Activated CD8-positive, alpha-beta T cell treated with anti-CD3 and anti-CD28 coated beads for 36 hours (primary cell): ENCODE measurements at places on chromosomes 11 and 22. TPM values are rescaled to one million over a fixed set of nuclear protein-coding genes. Genes with fewer than 3 reads are reported as not detected.

The MS4A12 gene
- not detected for total RNA-seq

GRCh38 chr11:73860202-73860601 lies 16.4 kb downstream of the COA4 start:
- H3K4me3 ChIP-seq = no peak overlapping the region
- DNase-seq = no peak
- H3K4me1 ChIP-seq = no peaks in the 10 kb centered on the region
- H3K36me3 ChIP-seq = peaks cover 15% of the 10 kb centered on the region
- H3K27me3 ChIP-seq = no peaks in the 10 kb centered on the region

DNA sequence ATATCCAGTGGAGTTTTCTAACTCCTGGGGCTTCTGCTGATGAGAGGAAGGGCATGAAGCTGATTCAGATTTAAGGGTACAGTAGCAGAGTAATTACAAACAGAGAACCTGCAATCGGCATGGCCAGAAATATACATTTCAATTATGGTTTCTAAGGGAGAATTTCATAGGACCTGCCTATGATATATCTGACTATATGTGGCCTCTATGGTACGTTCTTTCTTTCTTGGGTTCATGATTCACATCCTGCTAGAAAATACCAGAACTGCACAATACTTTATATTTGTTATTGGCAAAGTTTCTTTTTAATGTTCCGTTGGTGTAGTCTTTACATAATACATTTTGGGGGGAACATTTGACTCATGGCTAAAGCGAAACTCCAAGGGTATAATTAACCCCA lies 63.1 kb upstream of the TTC12 start:
- peaks cover 20% of the 10 kb centered on the region for H3K27me3 ChIP-seq
- H3K27ac ChIP-seq = no peak overlapping the region
- H3K4me3 ChIP-seq = no peak overlapping the region
- no peaks in the 10 kb centered on the region for H3K36me3 ChIP-seq
- no peak for DNase-seq

GRCh38 chr11:2818021-2818420 lies 67.6 kb downstream of the CDKN1C start:
- no peak overlapping the region for H3K4me3 ChIP-seq
- peaks cover 25% of the 10 kb centered on the region for H3K36me3 ChIP-seq
- H3K27me3 ChIP-seq = no peaks in the 10 kb centered on the region
- no peak overlapping the region for H3K27ac ChIP-seq

- no peak overlapping the region for H3K4me3 ChIP-seq
- no peaks in the 10 kb centered on the region for H3K27me3 ChIP-seq
- H3K4me1 ChIP-seq = no peaks in the 10 kb centered on the region
- no peak overlapping the region for H3K27ac ChIP-seq
These were observed 315.0 kb downstream of the JRKL start for GRCh38 chr11:96704847-96705246.

GRCh38 chr11:77400271-77400670 lies 73.6 kb downstream of the PAK1 start:
- H3K4me3 ChIP-seq = no peak overlapping the region
- H3K27ac ChIP-seq = no peak overlapping the region
- peaks cover 33% of the 10 kb centered on the region for H3K4me1 ChIP-seq
- no peak for DNase-seq
- H3K36me3 ChIP-seq = peaks cover 17% of the 10 kb centered on the region

- no peak overlapping the region for H3K4me3 ChIP-seq
- H3K36me3 ChIP-seq = no peaks in the 10 kb centered on the region
- peaks cover 6% of the 10 kb centered on the region for H3K27me3 ChIP-seq
- H3K4me1 ChIP-seq = peaks cover 5% of the 10 kb centered on the region
These were observed 7.0 kb downstream of the MYO7A start for GRCh38 chr11:77135069-77135468.

- DNase-seq = no peak
- H3K4me1 ChIP-seq = peaks cover 27% of the 10 kb centered on the region
- no peaks in the 10 kb centered on the region for H3K36me3 ChIP-seq
- H3K27me3 ChIP-seq = peaks cover 3% of the 10 kb centered on the region
These were observed 110.5 kb downstream of the NAT10 start for GRCh38 chr11:34215806-34216453.

- H3K4me1 ChIP-seq = peaks cover 23% of the 10 kb centered on the region
- H3K27ac ChIP-seq = peak overlapping the region; percentile 73
- no peaks in the 10 kb centered on the region for H3K36me3 ChIP-seq
- H3K27me3 ChIP-seq = peaks cover 9% of the 10 kb centered on the region
These were observed 1.1 kb downstream of the SYTL2 start for GRCh38 chr11:85809863-85810262.

- peaks cover 100% of the 10 kb centered on the region for H3K4me1 ChIP-seq
- H3K4me3 ChIP-seq = peak overlapping the region; percentile 4
- DNase-seq = no peak
- H3K27me3 ChIP-seq = no peaks in the 10 kb centered on the region
These were observed 19.9 kb downstream of the CD44 start for GRCh38 chr11:35158701-35159510.

GRCh38 chr11:123318623-123319022 lies 111.4 kb upstream of the GRAMD1B start:
- peaks cover 1% of the 10 kb centered on the region for H3K4me1 ChIP-seq
- DNase-seq = no peak
- no peak overlapping the region for H3K27ac ChIP-seq
- no peak overlapping the region for H3K4me3 ChIP-seq
- H3K36me3 ChIP-seq = no peaks in the 10 kb centered on the region
- H3K27me3 ChIP-seq = peaks cover 24% of the 10 kb centered on the region

DNA sequence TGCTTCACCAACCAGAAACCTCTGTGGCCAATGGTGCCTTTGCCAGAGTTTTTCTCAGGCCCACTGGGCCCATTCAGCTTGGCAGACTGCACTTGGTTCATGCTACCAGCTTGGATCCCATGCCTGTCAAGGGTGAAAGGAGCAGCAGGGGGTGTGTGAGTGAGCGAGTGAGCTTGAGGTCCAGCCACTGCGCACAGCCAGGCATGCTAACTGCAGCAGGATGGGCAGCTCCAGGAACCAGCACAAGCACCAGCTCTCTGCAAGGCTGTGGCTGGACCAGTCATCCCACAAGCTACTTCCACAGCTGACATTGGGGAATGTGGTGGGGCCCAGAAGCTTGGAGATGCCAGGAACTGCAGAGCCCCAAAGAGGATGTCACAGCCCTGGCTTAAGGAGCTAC lies 40.8 kb downstream of the DDIAS start:
- H3K27me3 ChIP-seq = no peaks in the 10 kb centered on the region
- H3K27ac ChIP-seq = no peak overlapping the region
- peaks cover 16% of the 10 kb centered on the region for H3K4me1 ChIP-seq

- no peaks in the 10 kb centered on the region for H3K36me3 ChIP-seq
- H3K27me3 ChIP-seq = no peaks in the 10 kb centered on the region
- no peaks in the 10 kb centered on the region for H3K4me1 ChIP-seq
- no peak overlapping the region for H3K4me3 ChIP-seq
These were observed 44.4 kb downstream of the INSC start for GRCh38 chr11:15159085-15159484.

The MFRP gene
- not detected for total RNA-seq

DNA sequence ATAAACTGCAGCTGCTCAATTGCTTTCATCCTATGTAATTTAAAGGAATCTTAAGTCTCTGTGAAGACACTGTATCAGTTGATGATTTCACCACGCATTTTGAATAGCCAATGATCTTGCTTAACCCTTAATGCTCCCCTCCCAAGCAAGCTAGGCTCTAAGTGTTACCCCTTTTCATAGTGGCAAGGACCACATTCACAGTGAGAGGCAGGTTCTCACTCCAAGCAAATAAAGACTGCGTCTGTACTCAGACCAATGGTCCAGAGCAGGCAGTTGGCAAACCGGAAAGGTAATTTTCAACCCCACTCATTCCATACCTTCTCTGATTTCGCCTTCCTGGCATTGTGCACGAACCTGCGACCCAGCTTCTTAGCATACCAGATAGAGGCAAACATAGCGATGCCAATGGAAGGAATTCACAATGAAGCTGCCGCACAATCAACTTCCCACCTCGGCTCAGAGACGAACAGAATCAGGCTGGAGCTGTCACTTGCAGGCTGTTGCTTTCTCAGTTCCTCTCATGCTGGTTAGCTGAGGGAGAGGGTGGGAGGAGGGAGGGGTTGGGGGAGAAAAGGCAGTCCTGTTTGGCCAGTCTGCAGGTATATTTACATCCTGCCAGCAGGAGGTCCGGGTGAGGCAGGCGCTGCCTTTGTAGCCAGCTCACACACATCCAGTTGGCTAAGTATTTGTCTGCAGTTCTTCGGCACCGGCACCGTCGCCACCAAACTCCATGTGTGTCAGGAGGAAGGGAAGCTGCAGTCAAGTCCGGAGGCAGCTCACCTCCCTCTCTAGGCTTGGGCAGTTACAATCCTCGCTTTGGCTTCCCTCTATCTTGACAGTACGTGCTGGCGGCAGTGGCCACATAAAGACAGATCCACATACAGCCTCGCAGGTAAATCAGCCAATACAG lies 1151.2 kb upstream of the CCDC90B start:
- DNase-seq = no peak
- no peaks in the 10 kb centered on the region for H3K36me3 ChIP-seq

GRCh38 chr11:43638717-43639116 lies 41.8 kb upstream of the HSD17B12 start:
- DNase-seq = no peak
- H3K4me3 ChIP-seq = no peak overlapping the region
- peaks cover 2% of the 10 kb centered on the region for H3K4me1 ChIP-seq
- peaks cover 2% of the 10 kb centered on the region for H3K36me3 ChIP-seq

DNA sequence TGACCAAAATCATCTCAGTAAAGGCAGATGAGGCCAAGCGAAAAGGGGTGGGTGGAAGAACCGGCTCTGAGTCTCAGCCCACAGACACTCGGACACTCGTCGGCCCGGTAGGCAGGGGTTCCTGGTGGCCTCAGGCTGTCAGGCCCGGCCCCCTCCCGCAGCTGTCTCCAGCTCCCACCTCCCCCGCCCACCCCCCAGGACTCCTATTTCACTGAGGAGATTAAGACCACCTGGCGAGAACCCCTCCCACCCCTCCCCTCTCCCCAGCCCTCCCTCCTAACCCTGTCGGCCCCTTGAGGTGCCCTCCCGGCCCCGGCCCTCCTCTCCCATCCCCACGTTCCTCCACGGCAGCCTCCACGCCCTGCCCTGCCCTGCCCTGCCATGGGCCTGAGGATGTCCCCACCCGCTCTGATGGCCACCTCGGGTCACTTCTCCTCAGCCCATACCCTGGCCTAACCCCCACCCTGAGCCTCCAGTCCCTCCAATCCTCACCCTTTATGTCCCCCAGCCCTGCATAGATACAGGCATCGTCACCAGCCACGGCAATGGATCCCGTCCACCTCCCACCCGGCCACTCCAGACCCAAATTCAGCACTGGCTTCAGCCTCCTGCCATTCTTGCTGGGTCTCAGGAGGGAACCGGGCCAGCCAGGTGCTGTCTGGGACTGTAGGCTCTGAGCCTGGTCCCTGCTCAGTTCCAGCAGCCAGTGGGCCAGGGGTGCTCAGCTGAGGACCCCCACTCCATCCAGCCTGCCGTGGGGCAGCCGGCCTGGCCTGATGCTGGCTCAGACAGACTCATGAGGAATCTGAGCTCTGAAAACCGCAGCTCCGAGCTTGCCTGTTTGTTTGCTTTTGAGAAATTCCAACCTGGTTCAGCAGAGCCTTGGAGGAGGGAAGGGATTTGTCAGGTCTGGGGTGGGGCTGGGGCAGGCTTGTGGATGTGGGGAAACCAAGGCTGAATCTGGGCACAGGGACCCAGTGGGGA lies 9.8 kb upstream of the TBX1 start:
- no peak overlapping the region for H3K4me3 ChIP-seq
- peaks cover 2% of the 10 kb centered on the region for H3K4me1 ChIP-seq
- peaks cover 21% of the 10 kb centered on the region for H3K27me3 ChIP-seq
- H3K27ac ChIP-seq = no peak overlapping the region

- no peak overlapping the region for H3K27ac ChIP-seq
- peak overlapping the region; percentile 70 for H3K4me3 ChIP-seq
- peak; percentile 65 for DNase-seq
- H3K27me3 ChIP-seq = peaks cover 26% of the 10 kb centered on the region
- H3K4me1 ChIP-seq = peaks cover 9% of the 10 kb centered on the region
- no peaks in the 10 kb centered on the region for H3K36me3 ChIP-seq
These were observed 579 bp upstream of the RASD2 start for GRCh38 chr22:35539910-35540594.
